Fibroblast of the aortic adventitia (primary cell): ENCODE measurements at places on chromosomes 3 and 15. TPM values are rescaled to one million over a fixed set of nuclear protein-coding genes. Genes with fewer than 3 reads are reported as not detected.

Gene TRPM1
- total RNA-seq, result not detected in 2 replicates

Gene ABI3BP
- 83.2 and 108 TPM in 2 replicates for total RNA-seq

Gene SPSB4
- not detected in 2 replicates for total RNA-seq

Gene SCN11A
- total RNA-seq, result under 0.01 and 0.25 TPM in 2 replicates

Gene GABRG3
- not detected in 2 replicates for total RNA-seq

Gene UROC1
- total RNA-seq, result not detected in 2 replicates

Gene GALNT15
- total RNA-seq, result 10.9 and 22.0 TPM in 2 replicates

Gene FGF7
- 87.9 and 97.7 TPM in 2 replicates for total RNA-seq

Gene CIB2
- 2.3 and 4.3 TPM in 2 replicates for total RNA-seq

Gene NR2F2
- total RNA-seq, result 15.5 and 20.2 TPM in 2 replicates
